ENCODE measurements at places on chromosomes 11 and 22. TPM values are rescaled to one million over a fixed set of nuclear protein-coding genes. Genes with fewer than 3 reads are reported as not detected.

DNA sequence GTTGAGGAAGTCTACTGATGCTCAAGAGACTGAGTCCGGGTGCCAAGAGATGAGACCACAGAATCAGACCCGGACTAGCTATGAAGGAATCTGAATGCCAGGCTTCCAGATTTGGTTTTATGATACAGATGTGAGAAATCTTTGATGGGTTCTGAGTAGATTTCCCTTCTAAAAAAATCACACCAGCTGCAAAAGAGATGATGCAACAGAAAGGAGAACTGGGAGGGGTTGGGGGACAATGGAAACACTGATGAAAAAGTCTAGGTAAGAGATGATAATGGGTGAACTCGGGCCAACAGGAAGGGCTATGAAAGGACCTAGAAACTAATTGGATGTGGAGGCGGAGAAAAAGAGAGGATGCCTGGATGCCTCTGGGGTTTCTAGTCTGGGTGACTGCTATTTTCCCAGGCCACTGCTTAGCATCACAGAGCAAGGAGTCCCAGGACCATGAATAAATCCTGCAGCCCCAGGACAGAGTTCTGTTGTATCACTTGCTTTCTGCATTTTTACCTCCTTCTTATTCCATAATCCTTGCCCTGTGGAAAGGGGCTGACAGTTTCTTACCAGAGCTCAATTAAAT lies 115.4 kb upstream of the SEZ6L start:
- no peaks in the 10 kb centered on the region for H3K4me1 ChIP-seq
- no peak for DNase-seq
- H3K4me3 ChIP-seq: no peak overlapping the region
- H3K27me3 ChIP-seq: peaks cover 5% of the 10 kb centered on the region
- no peaks in the 10 kb centered on the region for H3K36me3 ChIP-seq
- H3K27ac ChIP-seq: no peak overlapping the region

Gene TSSK2
- total RNA-seq: not detected

Gene WDR74
- total RNA-seq: 153 TPM

Gene ASPHD2
- total RNA-seq: 19.4 TPM

DNA sequence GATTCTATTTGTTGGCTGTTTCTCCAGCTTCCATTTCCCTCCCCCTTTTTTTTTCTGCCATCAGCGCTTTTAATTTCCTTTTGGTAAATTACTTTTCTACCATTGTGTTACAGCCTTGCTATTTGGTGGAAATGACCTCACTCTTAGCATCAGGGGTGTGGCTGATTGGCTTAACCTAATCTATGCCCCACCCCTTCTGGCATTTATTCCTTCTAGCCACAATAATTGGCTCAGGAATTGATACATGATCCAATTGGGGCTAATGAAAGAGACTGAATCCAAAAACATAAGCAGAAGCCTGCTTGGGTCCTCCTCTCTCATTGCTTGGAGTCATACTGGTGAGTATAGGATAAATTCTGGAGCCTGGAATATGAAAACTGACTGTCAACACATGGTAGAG lies 402.4 kb upstream of the LRRC4C start:
- no peaks in the 10 kb centered on the region for H3K27me3 ChIP-seq
- no peak overlapping the region for H3K4me3 ChIP-seq
- no peaks in the 10 kb centered on the region for H3K36me3 ChIP-seq
- H3K4me1 ChIP-seq: no peaks in the 10 kb centered on the region
